ENCODE measurements at places on chromosomes 2 and 18. TPM values are rescaled to one million over a fixed set of nuclear protein-coding genes. Genes with fewer than 3 reads are reported as not detected.

DNA sequence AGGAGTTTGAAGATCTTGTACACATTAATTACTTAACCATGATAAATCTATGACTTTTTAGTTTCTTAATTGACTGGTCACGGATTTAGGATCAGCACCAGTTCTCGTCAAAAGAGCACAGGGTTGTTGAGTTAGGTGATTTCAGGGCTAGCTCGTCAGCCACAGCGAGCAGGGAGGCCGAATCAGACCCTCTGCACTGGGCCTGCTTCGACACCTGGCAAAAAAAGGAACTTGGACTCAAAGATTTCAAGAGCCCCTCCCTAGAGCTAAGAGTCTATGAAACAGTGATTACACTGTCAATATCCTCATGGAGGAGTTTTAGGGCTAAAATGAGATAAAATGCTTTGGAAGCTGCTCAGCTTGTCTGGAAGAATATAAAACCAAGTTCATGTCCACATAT, 4.6 kb upstream of the SERTAD2 start:
- H3K27ac ChIP-seq, result no peak overlapping the region
- H3K4me1 ChIP-seq, result peaks cover 9% of the 10 kb centered on the region
- no peaks in the 10 kb centered on the region for H3K27me3 ChIP-seq
- no peak overlapping the region for H3K4me3 ChIP-seq

- H3K27me3 ChIP-seq, result no peaks in the 10 kb centered on the region
- H3K36me3 ChIP-seq, result no peaks in the 10 kb centered on the region
- no peaks in the 10 kb centered on the region for H3K4me1 ChIP-seq
- DNase-seq, result no peak
- H3K27ac ChIP-seq, result no peak overlapping the region
- no peak overlapping the region for H3K4me3 ChIP-seq
Observed at GRCh38 chr2:19754907-19755306, 146.9 kb downstream of the TTC32 start.

- no peak overlapping the region for H3K27ac ChIP-seq
- no peaks in the 10 kb centered on the region for H3K36me3 ChIP-seq
- DNase-seq, result no peak
- no peak overlapping the region for H3K4me3 ChIP-seq
- no peaks in the 10 kb centered on the region for H3K27me3 ChIP-seq
Observed at GRCh38 chr2:157319795-157320194, 5.8 kb downstream of the ERMN start.

DNA sequence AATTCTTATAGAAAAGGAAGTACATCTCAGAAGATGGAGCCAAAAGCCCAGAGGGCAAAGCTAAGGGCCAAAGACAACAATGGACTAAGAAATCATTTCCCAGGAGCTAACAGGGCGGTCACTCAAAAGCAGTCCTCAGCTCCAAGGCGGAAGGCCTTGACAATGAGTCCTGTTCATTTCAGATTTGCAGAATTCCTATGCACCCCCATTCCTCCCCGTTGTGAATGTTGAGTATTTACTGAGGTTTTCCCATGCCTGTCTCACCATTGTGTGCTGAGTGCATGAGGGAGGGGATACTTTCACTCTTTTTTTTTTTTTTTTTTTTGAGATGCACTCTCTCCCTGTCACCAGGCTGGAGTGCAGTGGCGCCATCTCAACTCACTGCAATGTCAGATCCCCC, 18.8 kb upstream of the DTNB start:
- no peak overlapping the region for H3K4me3 ChIP-seq
- H3K27ac ChIP-seq, result no peak overlapping the region
- no peaks in the 10 kb centered on the region for H3K4me1 ChIP-seq
- no peak for DNase-seq

DNA sequence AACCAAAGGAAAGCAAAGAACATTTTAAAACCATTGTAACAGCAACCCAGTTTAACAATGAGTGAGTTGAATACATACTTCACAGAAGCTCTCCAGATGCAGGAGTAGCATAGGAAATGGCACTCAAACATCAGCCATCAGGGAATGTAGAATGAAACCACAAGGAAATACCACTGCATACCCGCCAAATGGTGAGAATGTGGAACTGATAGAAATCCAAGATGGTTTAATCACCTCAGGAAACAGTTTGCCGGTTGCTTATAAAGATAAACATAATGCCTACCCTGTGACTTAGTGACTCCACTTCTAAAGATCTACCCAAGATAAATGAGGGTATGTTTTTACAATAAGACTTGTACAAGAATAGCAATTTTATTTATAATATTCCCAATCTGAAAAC, 132.0 kb downstream of the GALNT1 start:
- peaks cover 5% of the 10 kb centered on the region for H3K36me3 ChIP-seq
- H3K4me3 ChIP-seq, result no peak overlapping the region
- H3K4me1 ChIP-seq, result no peaks in the 10 kb centered on the region

- no peak overlapping the region for H3K4me3 ChIP-seq
- H3K27me3 ChIP-seq, result no peaks in the 10 kb centered on the region
- no peak overlapping the region for H3K27ac ChIP-seq
Observed at GRCh38 chr2:72674982-72675915, 150.6 kb downstream of the EXOC6B start.

GRCh38 chr2:168740788-168741187, 61.6 kb upstream of the NOSTRIN start:
- H3K4me1 ChIP-seq, result no peaks in the 10 kb centered on the region
- no peaks in the 10 kb centered on the region for H3K36me3 ChIP-seq
- DNase-seq, result no peak
- H3K27me3 ChIP-seq, result no peaks in the 10 kb centered on the region
- H3K27ac ChIP-seq, result no peak overlapping the region

DNA sequence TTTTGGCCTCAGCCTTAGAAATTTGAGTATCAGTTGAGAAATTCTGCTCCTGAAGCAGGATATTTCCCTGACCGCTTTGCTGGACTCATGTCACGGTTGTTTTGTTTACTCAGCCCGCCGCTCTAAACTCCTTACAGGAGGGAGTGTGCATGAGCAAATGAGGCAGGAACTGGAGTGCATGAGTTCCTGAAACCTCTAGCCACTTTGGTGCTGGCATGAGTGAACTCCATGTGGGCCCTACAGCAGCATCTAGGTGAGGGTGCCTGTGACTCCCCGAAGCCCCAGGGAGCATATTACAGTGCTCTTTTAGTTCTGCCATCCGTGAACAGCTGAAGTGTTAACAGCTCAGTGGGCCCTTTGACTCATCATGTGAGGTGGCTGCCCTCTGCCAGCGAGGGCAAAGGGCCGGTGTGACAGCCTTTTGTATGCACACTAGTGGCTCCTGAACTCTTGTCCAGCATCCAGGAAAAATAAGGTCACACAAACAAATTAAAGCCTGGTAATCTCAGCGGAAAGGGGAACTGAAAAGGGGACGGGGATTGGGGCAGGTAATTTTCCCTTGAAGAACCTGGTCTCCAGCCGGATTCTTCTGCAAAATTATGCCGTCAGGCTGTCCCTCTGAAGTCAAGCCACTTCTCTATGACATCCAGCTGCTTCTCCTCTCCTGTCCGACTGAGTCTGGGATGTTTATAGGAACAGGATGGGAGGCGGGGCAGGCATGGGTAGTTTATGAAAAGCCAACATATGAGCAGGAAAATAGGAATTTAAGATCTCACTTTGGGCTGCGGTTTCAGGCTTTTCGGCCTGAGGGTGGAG, 1668.7 kb downstream of the SUCLG1 start:
- DNase-seq, result no peak
- no peaks in the 10 kb centered on the region for H3K27me3 ChIP-seq
- no peaks in the 10 kb centered on the region for H3K4me1 ChIP-seq
- H3K4me3 ChIP-seq, result no peak overlapping the region

- H3K27ac ChIP-seq, result no peak overlapping the region
- no peaks in the 10 kb centered on the region for H3K27me3 ChIP-seq
- DNase-seq, result no peak
- H3K4me3 ChIP-seq, result no peak overlapping the region
- no peaks in the 10 kb centered on the region for H3K4me1 ChIP-seq
Observed at GRCh38 chr2:152682663-152683062, 34.6 kb downstream of the PRPF40A start.

GRCh38 chr2:123715467-123715982, 309.6 kb upstream of the CNTNAP5 start:
- H3K27me3 ChIP-seq, result no peaks in the 10 kb centered on the region
- no peak overlapping the region for H3K4me3 ChIP-seq
- no peak for DNase-seq
- H3K4me1 ChIP-seq, result no peaks in the 10 kb centered on the region

- no peaks in the 10 kb centered on the region for H3K27me3 ChIP-seq
- DNase-seq, result no peak
- peaks cover 5% of the 10 kb centered on the region for H3K4me1 ChIP-seq
- H3K4me3 ChIP-seq, result no peak overlapping the region
- H3K36me3 ChIP-seq, result no peaks in the 10 kb centered on the region
Observed at GRCh38 chr2:62180975-62181374, 14.9 kb upstream of the B3GNT2 start.

DNA sequence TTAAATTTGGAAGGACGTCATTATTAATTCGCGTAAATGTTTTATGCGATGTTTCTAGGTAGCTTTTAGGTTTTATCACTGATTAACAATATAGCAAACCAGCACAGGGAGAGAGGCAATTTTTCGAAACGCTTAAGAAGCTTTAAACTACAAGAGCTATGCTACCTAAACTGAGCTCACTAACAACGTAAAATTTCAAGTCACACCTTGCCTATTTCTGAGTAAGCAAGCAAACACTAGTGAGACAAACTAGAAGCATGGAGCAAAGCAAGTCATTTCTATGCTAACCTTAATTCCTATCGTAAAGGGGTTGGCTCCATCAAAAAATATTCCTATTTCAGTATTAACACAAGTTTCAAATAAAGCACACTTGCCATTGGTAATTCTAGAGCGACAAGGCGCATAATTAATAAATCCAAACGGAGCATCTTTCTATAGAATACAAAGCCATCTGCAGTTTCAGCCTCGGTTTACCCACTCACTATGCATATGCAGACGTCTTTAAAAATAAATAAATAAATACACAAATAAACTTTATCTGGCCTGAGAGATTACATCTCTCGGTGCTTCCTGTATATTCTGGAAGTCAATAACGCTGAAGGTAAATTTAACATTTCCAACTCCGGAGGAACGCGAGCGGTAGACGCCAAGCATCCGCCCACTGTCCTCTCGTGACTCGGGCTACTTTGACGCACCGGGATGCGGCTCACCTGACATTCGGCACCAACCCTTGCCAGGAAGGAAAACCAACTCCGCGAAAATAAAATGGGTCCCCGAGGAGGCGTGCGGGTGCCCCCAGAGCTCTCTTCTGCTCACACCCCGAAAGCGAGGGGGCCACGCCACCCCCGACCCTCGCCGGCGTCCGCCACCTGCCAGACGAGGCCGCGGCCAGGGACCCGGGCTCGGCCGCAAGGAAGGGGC, 947 bp downstream of the ITSN2 start:
- peak overlapping the region; percentile 79 for H3K4me3 ChIP-seq
- H3K27me3 ChIP-seq, result no peaks in the 10 kb centered on the region
- H3K4me1 ChIP-seq, result peaks cover 15% of the 10 kb centered on the region
- DNase-seq, result peak; percentile 74

- H3K27ac ChIP-seq, result no peak overlapping the region
- no peaks in the 10 kb centered on the region for H3K36me3 ChIP-seq
- peaks cover 15% of the 10 kb centered on the region for H3K27me3 ChIP-seq
Observed at GRCh38 chr2:162839419-162839818, 852 bp upstream of the KCNH7 start.

DNA sequence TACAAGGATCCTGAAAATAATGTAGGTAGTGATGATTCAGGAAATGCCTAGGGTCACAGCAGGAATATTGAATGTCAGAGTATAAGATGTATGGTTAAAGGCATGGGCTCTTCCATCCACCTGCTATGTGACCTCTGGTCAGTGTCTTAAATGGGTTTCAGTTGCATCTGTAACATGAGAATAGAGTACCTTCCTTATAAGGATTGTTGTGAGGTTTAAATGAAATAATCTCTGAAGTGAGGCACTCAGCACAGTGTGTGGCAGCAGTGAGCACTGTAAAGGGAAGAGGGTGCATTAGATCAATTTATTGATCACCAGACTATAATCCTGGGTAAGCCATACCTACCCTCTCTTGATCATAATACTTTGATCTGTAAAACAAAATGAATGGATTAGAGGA, 319.1 kb downstream of the SLC4A3 start:
- no peak overlapping the region for H3K27ac ChIP-seq
- H3K27me3 ChIP-seq, result no peaks in the 10 kb centered on the region
- DNase-seq, result no peak
- no peak overlapping the region for H3K4me3 ChIP-seq
- no peaks in the 10 kb centered on the region for H3K36me3 ChIP-seq

GRCh38 chr2:60486067-60486466, 67.4 kb downstream of the BCL11A start:
- H3K4me3 ChIP-seq, result no peak overlapping the region
- H3K36me3 ChIP-seq, result no peaks in the 10 kb centered on the region
- H3K27me3 ChIP-seq, result no peaks in the 10 kb centered on the region
- H3K4me1 ChIP-seq, result peaks cover 10% of the 10 kb centered on the region
- no peak for DNase-seq

NEUROD1 gene
- total RNA-seq, result not detected

FLACC1 gene
- 6.4 TPM for total RNA-seq

ANKAR gene
- total RNA-seq, result 12.6 TPM

MYOM1 gene
- total RNA-seq, result 1.9 TPM

GULP1 gene
- total RNA-seq, result 0.13 TPM

MRO gene
- not detected for total RNA-seq

SERPINB3 gene
- total RNA-seq, result not detected

NT5DC4 gene
- total RNA-seq, result not detected

ANKRD30B gene
- not detected for total RNA-seq

CRYBA2 gene
- not detected for total RNA-seq
